ENCODE measurements at places on chromosomes 1 and 21. TPM values are rescaled to one million over a fixed set of nuclear protein-coding genes. Genes with fewer than 3 reads are reported as not detected.

The DNAI4 gene
- total RNA-seq, result 3.1 TPM

The HTR1D gene
- total RNA-seq, result not detected

The TGFB2 gene
- total RNA-seq, result not detected

The C1orf210 gene
- not detected for total RNA-seq

The BEND5 gene
- total RNA-seq, result 12.4 TPM

The AGT gene
- not detected for total RNA-seq

DNA sequence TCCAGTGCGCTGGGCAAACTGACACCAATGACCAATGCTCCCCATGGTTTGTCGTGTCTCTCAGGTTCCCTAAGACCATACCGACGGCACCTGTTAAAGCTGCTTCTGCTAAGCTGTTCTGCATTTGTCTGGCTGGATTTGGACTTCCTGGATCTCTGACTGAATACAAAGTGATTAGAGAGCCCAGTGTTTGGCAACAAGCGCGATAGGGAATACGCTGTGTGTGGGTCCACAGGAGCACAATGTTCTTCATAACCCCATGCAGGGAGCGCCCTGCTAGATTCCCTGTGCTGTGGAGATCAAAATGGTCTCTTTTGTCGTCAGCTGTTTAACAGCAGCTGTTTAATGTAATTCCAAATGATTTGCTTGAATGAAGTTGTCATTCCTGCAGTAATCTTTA is 26.0 kb upstream of the ESRRG start:
- DNase-seq, result no peak

DNA sequence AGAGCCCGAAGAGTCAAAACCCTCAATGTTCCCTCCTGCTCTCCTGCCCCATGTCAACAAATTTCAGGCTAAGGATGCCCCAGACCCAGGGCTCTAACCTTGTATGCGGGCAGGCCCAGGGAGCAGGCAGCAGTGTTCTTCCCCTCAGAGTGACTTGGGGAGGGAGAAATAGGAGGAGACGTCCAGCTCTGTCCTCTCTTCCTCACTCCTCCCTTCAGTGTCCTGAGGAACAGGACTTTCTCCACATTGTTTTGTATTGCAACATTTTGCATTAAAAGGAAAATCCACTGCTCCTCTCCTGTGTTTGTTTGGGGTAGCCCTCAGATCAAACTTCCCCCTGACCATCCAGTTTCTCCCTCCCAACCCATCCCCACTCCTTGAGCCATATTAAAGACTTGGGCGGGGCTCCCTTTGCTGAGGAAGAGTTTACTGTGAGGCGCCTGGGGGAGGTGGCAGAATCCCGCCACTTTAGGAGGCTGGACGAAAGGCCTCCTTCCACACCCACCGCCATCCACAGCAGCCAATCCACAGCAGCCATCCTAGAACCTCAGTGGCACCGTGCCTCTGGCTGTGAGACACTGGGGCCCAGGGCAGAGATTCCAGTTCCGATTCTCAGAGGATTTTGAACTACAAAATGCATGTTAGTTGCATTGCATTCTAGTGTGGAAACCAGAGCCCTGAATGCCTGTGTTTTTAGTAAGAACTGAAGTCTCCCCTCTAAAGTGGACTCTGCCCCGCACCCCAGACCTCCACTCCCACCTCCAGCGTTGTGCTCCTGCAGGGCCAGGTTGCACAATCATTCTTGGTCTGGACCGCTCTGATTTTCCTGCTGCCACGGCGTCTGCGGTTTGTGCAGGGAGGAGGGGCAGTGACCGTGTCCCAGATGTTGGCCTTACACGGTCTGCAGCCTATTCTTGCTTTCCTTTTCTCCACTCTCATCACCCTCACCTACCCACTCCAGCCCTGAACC is 3.0 kb downstream of the OLFML3 start:
- no peak for DNase-seq

- no peak for DNase-seq
Measured at GRCh38 chr1:70906800-70907199, 140.8 kb downstream of the PTGER3 start.

GRCh38 chr1:39973503-39974135 is 18.7 kb downstream of the MFSD2A start:
- DNase-seq, result peak; percentile 68

DNA sequence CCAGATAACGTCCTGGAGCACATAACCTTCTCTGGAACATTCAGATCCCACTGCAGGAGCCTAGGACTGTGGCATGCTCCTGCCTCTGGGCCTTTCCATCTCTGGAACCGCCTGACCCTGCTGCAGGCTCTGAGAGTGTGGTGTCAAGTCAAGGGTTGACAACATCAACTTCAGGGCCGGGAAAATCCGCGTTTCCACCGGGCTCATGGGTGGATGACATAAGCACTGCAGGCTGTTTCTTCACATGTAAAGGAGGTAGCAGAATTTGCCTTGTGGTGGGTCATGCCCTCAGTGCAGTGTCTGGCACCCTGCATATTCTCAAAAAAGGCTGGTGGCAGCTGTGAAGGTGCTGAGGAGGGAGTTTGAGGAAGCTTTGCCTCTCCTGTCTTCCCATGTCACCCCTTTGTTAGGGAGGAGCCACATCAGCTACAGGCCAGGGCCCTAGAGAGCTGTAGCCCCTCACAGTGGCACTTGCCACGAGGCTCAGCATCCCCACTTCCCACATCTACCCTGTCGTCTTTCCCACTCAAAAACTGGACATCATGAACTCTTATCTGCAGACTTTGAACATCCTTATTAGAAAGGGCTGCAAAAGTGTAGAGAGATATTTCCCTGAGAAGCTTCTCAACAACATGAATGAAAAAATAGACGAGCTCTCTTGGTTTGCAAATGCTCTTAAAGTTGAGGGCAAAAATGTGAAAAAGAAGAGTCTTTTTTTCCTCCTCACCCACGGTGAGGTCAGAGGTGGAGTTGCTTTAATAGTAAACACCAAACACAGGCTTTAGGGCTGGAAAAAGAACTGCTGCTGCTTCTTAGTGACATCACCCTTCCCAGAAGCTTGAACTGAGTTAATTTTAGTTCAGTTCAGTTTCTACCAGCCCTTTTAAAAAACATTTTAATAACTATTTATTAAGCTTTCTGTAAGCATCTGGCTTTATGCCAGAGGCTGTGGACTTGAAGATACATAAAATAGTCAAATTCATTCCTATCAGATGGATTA is 121.3 kb downstream of the HUNK start:
- no peak for DNase-seq

- DNase-seq, result no peak
Measured at GRCh38 chr21:33655588-33656221, 13.4 kb downstream of the ITSN1 start.

GRCh38 chr1:247824023-247824422 is at the start of gene OR14A16:
Gene OR14A16 (minus strand): TSS chr1:247824119. CDS start chr1:247815729, 8,390 bp downstream.
- no peak for DNase-seq

GRCh38 chr1:62423580-62424242 is 13.1 kb upstream of the USP1 start:
- no peak for DNase-seq

- no peak for DNase-seq
Measured at GRCh38 chr1:41851589-41851988, 67.1 kb downstream of the HIVEP3 start.

DNA sequence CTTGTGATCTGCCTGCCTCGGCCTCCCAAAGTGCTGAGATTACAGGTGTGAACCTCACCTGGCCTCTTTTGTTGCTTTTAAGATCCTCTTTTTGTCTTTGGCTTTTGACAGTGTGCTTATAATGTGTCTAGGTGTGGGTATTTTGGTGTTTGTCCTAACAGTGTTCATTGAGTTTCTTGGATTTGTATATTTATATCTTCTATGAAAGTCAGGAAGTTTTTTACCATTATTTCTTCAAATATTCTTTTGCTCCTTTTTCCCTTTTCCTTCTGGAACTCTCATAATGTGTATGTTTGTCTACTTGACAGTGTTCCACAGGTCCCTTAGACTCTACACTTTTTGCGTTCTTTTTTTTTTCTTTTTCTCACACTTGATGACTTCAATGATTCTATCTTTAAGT is 59.1 kb downstream of the URB2 start:
- no peak for DNase-seq

GRCh38 chr1:58975888-58976287 is 192.0 kb upstream of the JUN start:
- DNase-seq, result no peak

GRCh38 chr1:39021426-39021825 is 4.7 kb upstream of the NDUFS5 start:
- no peak for DNase-seq
